ENCODE measurements at places on chromosomes 1 and 21.

- no peak for DNase-seq
Observed at GRCh38 chr1:14936815-14937214, 216.7 kb upstream of the TMEM51 start.

DNA sequence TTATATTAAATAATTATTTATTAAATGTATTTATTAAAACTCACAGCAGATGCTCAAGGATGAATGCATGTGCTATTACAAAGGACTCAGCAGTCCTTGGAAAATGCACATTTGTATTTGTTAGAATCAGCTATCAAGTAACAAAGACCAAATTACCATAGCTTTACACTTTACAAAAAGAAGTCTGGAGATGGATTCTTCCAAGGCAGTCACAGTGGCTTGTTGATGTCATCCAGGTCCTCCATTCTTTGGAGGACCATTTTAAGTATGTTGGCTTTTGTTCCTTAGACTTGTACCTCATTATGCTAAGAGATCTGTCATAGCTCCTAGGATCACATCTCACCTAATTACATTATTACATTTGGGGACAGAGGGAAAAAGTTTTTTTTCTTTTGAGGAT is 63.4 kb downstream of the NTMT2 start:
- no peak for DNase-seq

GRCh38 chr21:15774590-15774989 is 44.8 kb downstream of the USP25 start:
- no peak for DNase-seq

DNA sequence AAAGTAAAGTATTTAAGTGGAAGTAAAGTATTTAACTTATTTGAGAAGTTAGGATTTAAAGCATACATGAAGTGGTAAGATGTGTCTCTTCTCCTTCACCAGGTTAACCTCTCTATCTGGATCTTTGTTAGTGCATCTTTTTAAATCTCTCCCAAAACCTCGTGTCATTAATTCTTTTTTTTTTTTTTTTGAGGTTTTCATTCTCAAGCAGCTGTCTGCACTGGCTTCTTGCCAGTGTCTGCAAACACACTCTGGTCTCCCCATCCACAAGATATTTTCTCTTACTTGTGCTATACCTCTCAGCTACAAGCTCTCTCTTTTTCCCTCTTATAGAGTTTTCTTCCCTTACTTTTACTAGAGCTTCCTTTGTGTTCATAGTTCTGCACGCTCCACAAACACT is 49.0 kb downstream of the CLDN17 start:
- no peak for DNase-seq

DNA sequence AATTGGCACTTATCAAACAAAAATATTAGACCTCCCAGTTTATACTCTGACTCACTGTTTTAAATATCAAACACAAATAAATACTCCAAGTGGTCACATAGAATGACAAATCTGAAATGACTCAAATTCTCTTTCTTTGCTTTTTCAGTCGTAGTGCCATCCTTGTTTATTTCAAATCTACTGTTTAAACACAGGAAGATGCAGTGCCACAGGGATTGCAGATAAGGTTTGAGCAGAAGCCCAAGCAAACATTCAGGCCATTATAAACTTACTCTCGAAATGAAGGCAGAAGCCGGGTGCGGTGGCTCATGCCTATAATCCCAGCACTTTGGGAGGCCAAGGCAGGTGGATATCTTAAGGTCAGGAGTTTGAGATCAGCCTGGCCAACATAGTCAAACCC is 255.4 kb upstream of the PLXNA2 start:
- no peak for DNase-seq

DNA sequence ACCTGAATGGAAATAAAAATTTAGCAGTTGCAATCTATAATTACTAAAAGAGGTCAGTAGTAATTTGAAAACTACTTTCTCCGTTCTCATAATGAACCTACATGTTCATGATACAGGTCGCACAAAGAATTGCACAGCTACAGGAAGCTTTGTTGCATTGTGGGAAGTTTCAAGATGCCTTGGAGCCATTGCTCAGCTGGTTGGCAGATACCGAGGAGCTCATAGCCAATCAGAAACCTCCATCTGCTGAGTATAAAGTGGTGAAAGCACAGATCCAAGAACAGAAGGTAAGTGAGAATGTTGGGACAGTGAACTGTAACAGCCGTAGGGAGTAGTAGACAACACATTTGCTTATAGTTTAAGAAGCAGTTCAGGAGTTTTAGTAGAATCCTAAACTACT is 68.8 kb upstream of the BMP8A start:
- no peak for DNase-seq

- no peak for DNase-seq
Observed at GRCh38 chr1:51916587-51917405, 38.3 kb upstream of the NRDC start.

- DNase-seq, result no peak
Observed at GRCh38 chr1:46456411-46456963, 33.1 kb upstream of the DMBX1 start.

DNA sequence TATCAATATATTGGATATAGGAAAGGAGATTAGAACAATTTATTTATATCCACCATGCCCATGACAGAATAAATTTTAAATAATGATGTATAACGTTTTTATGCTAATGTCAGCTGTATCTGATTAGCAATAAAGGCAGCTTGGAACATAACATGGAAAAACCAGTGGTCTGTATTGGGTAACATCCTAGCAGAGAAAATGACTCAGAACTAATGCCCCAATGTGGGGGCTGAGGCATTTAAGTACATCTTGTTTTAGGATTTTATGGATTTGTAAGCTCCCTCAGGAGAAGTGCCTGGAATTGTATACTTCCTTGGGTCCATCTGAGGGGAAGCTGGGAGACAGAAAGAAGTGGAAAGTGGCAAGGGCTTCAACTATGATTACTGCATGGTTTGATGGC is 82.3 kb downstream of the HMCN1 start:
- peak; percentile 50 for DNase-seq

- DNase-seq, result no peak
Observed at GRCh38 chr1:198967566-198967965, 328.7 kb downstream of the PTPRC start.

DNA sequence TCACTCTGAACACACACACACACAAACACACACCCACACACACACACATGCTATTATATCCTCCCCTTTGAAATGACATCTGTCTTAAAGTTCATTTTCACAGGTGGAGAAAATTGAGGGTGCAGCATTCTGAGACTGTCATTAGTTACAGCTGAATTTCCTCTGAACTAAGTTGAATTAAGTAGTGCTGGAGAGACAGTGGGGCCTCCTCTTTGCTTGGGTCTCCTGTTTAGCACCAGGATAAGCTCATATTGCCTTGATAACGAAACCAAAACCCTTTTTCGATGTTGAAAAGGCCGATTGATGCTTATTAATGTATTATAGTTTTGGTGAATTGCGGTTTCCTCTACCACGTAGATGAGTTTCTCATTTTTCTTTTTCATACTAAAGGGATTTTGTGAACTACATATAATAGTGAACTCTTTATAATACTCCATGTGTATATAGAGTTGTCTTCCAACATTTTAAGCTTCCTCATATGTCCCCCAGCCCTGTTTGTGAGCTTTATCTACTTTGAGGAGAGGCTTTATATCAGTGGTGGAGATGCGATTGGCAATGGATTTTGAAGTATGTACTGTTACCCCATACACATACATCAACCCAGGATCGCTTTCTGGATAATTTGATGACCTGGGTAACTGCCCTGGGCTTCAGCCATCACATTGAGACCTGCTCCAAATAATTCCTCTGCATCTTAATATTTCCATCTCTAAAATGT is 17.4 kb downstream of the DYNLT5 start:
- DNase-seq, result no peak

DNA sequence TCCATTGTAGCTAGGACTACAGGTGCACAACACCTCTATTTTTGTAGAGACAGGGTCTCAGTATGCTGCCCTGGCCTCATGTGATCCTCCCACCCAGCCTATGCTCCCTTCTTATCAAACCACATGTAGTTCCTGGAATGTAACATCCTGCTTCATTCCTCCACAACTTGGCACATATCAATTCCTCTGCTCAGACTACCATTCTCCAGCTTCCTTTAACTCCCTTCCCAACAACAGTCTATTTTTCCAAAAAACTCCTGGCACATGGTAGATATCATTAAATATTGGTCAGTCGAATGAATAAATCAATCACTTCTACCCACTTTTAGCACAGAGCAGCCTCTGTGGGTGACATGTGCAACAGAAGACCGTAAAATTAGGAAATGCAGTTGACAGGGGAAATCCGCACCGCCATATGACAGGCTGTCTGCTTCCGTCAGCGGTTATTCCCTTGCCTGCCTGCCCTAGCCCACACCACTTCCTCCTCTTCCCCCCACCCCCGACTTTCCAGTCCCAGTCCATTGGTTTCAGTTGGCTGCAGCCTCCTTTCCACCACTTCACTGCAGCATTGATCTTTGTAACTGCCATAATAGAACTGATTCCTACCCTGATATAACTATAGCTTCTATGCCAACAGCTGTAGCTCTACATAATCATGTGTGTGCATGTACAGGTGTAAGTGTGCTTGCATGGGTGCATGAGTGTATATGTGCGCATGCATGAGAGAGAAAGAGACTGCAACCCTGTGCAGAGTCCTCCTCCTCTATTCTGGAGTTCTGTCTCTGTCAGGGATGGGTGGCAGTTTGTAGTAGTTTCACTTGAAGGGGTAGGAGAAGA is 6.8 kb upstream of the AKR1A1 start:
- no peak for DNase-seq

DNA sequence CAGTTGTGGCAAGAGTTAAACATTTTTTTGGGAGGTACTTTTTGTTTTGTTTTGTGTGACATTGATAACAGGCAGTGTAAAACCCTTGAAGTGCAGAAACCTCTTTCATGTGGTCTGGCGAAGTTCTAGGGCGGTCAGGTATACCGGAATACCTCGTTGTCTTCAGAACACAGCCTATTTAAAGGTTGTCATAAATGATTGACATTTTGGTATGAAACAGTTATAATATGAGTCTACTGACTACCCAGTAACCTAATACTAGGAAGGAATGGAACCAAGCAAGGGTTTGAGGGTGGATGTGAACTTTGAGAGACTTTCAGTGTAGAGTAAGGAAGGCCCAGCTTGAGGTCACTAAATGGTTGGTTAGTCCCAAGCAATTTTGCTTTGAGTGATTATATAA is 40.5 kb downstream of the PATJ start:
- DNase-seq, result no peak

DNA sequence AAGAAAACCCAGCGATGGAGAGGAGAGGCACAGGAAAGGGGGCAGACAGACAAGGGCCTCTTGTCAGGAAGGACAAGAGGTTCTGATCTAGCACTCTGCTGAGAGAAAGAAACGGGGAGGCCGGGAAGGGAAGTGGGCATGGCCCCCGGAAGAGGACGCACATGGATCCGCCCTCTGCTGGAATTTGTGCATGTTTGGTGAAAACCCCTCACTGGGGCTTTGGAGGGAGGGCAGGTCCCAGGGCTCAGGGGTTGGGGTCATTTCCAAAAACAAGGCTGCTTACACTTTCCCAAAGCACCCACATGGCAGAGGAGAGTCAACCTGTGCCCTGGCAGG is 32.4 kb upstream of the ECE1 start:
- no peak for DNase-seq

DNA sequence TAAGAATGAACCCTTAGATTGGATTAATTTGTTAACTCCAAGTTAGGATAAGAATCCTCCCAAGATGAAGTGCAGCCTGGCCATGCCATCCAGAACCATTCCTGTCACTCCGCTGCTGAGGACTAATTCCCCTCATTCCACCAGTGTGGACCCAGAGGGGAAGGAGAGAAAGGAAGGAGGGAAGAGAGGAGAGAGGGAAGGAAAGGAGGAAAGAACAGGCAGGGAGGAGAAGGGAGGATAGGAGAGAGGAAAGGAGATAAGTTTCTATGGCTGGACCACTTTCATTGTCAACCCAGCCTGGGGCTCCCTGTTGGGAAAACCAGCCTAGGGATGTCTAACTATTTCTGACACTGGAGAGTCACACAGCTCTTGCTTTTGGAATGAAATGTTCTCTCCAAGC is 4.7 kb downstream of the MRAP start:
- DNase-seq, result no peak

GRCh38 chr1:246184503-246184902 is 322.6 kb downstream of the SMYD3 start:
- DNase-seq, result no peak

DNA sequence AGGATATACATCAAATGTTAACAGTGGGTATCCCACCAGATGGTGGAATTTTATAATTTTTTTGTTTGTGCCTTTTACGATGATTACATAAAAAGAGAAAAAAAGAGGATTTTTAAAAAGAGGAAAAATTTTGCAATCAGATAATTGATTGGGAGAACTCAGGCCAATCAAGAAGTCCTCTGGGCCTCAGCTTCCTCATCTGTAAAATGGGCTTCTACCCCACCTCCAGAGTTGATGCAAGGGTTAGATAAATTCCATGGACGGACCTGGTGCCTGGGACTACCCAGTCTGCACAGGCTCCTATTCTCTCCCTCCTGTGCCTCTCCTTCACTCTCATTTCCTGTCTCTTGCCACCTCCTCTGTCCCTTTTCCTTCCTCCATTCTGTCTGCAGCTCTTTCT is 88.9 kb downstream of the TRABD2B start:
- no peak for DNase-seq
